ENCODE measurements at places on chromosomes 6 and 20.

DNA sequence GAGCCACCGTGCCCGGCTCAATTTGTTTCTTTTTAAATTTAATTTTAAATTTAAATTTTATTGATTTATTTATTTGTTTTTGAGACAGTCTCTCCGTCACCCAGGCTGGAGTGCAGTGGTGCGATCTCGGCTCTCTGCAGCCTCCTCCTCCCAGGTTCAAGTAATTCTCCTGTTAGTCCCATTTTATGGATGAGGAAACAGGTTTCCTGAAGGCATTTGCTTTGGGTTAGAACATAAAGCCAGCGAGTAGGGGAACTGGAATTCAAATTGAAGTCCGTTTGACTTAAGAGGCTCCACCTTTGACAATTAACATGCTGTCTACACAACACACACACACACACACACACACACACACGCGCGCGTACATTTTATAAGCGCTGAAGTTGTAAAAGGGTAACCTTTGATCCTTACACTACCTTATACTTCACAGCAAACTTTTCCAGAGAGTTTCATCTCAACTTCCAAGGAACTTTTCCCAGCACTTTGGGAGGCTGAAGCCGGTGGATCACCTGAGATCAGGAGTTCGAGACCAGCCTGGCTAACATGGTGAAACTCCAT is 232.0 kb downstream of the BCAS1 start:
- no peak for DNase-seq

DNA sequence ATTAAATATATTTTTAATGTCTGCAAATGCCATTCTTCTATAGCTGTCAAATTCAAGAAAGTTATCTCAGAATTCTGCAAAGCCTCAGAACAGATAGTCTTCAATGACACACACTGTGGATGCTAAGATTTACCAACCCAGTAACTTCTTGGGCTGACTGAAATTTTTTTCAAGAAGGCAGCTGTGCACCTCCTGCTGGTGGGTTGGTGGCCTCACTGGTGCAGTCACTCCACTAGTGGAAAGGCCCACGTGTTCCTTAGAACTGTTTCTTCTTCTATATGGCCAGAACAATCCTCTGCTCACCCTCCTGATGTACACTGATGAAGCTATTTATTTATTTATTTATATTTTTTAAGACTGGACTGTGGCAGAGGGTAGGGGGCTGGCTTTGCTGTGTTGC is 28.1 kb upstream of the MTCL3 start:
- DNase-seq: no peak

- no peak for DNase-seq
Measured at GRCh38 chr6:148507774-148508173, 165.1 kb downstream of the SASH1 start.

DNA sequence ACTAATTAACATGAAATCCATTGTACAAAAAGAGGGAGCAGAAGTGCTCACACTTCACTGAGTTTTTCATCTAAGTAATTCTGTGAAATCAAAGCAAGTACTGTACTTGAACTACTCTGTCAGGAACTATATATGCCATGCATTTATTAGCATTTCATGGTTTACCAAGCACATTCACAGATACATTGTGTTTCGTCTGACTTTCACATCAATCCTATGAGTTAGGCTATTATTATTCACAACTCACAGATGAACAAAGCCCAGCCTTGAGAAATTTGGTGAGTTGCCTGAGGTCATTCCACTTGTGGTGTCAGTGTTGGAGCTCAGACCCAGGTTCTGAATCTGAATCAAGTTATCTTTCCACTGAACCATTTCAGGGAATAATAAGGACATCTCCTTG is 33.7 kb upstream of the TENT5A start:
- no peak for DNase-seq

GRCh38 chr6:13425943-13426931 is 61.2 kb downstream of the GFOD1 start:
- no peak for DNase-seq

- no peak for DNase-seq
Measured at GRCh38 chr6:150672800-150673199, 73.1 kb downstream of the PLEKHG1 start.

DNA sequence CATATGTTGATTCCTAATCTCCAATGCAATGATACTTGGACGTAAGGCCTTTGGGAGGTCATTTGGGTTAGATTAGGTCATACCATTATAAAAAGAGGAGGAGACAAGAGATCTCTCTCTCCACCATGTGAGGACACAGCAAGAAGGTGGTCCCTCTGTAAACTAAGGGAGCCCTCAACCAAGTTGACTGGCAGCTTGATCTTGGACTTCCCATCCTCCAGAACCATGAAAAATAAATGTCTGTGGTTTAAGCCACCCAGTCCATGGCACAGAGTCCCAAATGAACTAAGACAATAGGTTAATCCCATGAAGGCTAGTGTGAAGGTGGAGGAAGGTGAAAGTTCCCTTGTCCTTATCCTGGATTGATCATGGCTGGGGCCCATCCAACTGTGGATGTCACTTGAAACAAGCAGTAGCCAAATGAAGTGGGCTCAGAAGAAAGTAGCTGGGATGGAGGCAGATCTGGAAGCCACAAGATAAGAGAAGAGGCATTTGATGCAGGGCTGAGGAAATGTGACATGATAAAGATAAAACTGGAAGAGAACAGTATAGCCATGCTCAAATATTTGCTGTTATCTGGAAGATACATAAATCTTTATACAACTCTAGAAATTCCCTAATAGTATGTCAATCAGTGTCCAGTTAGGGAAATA is 99.9 kb downstream of the BANF2 start:
- DNase-seq: no peak

DNA sequence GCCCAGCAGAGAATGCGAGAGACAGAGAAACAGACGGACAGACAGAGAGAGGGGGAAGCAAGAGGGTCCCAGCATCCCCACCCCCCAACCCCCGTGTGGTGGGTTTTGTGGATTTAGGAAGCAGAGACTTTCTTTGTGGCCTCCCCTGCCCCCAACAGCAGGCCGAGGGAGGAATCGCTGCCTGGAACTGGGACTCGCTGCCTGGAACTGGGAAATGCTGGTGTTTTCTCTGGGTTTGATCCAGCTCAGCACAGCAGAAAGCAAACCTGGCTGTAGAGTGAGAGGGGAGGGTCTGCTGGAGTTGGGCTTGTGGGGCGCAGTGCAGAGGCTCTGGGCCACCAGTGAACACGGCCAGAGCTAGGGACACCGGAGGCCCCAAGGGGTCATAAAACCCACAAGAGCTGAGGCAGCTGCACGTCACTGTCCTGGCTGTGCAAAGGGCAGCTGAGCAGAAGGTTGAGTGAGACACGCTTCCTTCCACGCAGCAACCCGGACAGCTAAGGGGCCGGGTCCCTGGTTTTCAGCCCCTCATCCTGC is 181.8 kb downstream of the TAF4 start:
- no peak for DNase-seq

DNA sequence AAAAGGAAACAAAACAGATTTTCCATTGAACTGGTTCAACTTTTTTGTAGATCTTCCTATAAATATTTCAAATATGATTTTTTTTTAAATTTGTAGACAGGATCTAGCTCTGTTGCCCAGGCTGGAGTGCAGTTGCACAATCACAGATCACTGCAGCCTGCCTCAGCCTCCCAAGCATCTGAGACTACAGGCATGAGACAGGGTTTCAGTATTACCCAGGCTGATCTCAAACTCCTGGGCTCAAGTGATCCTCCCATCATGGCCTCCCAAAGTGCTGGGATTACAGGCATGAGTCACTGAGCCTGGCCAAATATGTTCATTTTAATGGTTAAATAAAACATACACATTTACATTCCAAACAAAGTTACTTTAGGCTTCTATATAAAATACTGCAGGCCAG is 33.6 kb downstream of the SAMHD1 start:
- DNase-seq: no peak

DNA sequence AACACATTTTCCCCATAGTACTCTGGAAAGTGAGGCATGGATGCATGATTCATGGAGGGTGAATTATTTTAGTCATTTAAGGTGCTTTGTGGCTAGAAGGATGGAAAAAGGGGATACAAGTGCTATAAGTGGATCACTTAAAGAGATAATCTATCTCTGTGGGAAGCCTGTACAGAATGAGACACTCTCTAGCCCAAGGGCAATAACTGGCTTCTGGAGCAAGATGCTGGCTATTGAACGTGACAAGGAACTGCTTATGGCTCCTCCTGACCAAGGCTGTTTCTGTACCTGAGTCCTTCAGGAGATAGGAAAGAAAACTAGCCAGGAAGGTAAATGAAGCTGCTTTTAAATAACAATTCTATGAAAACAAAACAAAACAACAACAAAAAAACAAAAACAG is 590.7 kb downstream of the EYS start:
- DNase-seq: no peak
